ENCODE measurements at places on chromosomes 4 and X.

- H3K4me1 ChIP-seq, result peaks cover 4% of the 10 kb centered on the region
- H3K27ac ChIP-seq, result no peak overlapping the region
- no peak overlapping the region for H3K4me3 ChIP-seq
- no peaks in the 10 kb centered on the region for H3K36me3 ChIP-seq
- no peaks in the 10 kb centered on the region for H3K27me3 ChIP-seq
These were observed 12.8 kb upstream of the ELOVL6 start for GRCh38 chr4:110211007-110211769.

- no peaks in the 10 kb centered on the region for H3K36me3 ChIP-seq
- DNase-seq, result no peak
These were observed 1.4 kb downstream of the NDNF start for GRCh38 chr4:121070696-121071639.

DNA sequence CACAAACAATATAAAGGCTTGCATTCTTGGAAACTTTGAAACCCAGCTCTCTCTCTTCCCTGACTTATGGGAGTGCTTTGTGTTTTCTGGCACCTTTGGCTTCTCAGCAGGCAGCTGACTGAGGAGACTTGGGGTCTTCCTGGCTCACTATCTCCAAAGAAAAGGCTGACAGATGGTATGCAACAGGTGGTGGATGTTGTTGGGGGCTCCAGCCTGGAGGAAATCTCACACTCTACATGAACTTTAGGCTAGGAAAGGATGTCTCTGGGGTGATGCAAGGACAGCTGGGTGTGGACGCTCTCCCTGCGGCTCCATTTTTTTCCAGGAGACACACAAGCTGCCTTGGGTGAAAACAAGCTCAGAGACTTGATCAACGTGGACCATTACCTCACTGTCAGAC, 67.4 kb downstream of the DNAAF6 start:
- H3K36me3 ChIP-seq, result no peaks in the 10 kb centered on the region
- no peak overlapping the region for H3K27ac ChIP-seq
- no peak for DNase-seq
- H3K4me3 ChIP-seq, result no peak overlapping the region
- H3K27me3 ChIP-seq, result peaks cover 25% of the 10 kb centered on the region

DNA sequence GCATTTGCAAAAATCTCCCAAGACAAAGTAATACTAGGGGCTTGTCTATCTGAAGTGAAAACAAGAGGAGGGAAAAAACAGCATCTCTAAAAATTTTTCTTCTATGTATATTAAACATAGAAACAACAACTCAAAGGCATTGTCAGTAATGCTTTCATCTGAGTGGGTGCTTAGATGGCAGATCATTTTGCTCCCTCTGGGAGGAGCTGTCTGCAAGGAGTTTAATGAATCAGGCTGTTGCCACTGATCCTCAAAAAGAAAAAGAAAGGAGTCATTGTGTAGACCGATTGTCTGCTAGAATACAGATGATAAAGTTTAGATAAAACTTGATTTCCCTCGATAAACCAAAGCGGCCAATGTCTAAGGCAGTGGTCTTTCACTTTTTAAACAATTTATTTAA, 49.7 kb upstream of the KLHL8 start:
- H3K27ac ChIP-seq, result no peak overlapping the region
- H3K36me3 ChIP-seq, result no peaks in the 10 kb centered on the region
- no peak overlapping the region for H3K4me3 ChIP-seq
- DNase-seq, result no peak

DNA sequence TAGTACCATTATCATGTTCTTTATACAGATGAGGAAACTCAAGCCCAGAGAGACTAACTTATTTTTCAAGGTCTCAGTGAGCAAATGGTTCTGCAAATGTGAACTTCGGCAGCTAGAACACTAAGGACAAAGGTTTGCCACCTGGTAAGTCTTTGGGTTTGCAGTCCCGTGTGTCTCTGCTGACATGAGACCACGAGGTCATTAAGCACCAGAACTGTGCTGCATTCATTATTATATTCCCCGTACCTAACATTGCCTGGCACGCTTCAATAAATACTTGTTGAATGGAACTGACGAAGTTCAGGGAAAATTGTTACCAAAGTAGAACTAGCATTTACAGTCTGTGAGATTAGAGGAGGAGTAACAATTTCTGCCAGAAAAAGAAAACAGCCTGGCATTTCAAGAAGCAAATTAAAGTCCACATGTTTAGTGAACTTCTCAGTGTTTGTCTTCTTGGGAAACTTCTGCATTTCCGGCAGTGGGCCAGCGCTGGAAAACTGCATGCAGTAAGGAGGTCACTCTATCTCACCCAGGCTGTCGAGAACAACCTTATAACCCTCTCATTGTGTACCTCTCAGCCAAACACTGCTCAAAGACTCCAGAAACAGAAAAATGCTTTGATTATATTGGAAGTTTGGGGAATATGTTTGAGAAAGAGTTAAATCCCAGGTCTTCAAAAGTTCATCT, 67.4 kb upstream of the CPEB2 start:
- H3K36me3 ChIP-seq, result no peaks in the 10 kb centered on the region
- no peak overlapping the region for H3K4me3 ChIP-seq
- DNase-seq, result no peak
- H3K27me3 ChIP-seq, result peaks cover 49% of the 10 kb centered on the region
- H3K4me1 ChIP-seq, result no peaks in the 10 kb centered on the region

DNA sequence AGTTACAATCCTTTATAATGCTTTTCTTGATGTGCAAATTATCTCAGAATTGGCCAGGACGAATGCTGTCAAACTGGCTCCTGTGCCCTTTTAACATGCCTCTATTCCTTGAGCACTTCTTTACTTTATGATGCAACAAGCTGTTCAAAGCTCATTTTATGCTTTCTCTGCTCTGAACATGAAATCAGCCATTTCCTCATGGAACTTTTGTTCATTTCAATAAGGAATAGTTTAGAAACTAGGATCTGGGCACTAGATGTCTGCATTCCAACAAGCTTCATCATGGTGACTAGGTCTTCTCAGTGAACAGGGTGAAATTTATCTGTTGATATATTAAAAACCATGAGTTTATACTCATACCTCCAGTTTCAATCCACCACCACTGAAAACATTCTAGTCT, 87.3 kb upstream of the TEX13A start:
- peaks cover 6% of the 10 kb centered on the region for H3K27me3 ChIP-seq
- H3K4me3 ChIP-seq, result no peak overlapping the region
- no peaks in the 10 kb centered on the region for H3K4me1 ChIP-seq
- no peak overlapping the region for H3K27ac ChIP-seq

DNA sequence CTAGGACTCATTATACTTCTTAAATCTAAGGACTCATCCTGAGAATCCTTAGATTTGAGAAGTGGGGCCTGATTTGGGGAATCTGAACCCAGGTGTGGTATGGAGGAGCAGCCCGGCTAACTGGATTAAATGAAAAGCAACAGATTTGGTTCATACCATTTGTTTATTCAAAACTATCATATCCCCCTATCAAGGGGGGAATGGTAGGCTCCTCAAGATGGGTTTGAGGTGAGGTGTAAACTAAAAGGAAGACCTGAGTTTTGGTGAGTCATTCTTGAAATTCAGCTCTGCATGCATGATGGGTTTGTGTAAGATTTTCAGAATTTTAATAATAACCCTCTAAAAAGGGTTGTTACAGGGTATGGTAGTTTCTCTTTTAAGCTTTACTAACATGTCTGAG, 53.4 kb downstream of the CASP6 start:
- H3K27ac ChIP-seq, result no peak overlapping the region
- peaks cover 12% of the 10 kb centered on the region for H3K4me1 ChIP-seq
- no peaks in the 10 kb centered on the region for H3K27me3 ChIP-seq
- peaks cover 14% of the 10 kb centered on the region for H3K36me3 ChIP-seq
- H3K4me3 ChIP-seq, result no peak overlapping the region
- no peak for DNase-seq

- no peaks in the 10 kb centered on the region for H3K27me3 ChIP-seq
- H3K27ac ChIP-seq, result no peak overlapping the region
- peaks cover 2% of the 10 kb centered on the region for H3K4me1 ChIP-seq
- no peaks in the 10 kb centered on the region for H3K36me3 ChIP-seq
- no peak overlapping the region for H3K4me3 ChIP-seq
These were observed 44.9 kb downstream of the GATB start for GRCh38 chr4:151715881-151716280.

GRCh38 chr4:37224854-37225253, 19.7 kb upstream of the NWD2 start:
- H3K27me3 ChIP-seq, result no peaks in the 10 kb centered on the region
- no peak overlapping the region for H3K4me3 ChIP-seq
- no peak for DNase-seq

GRCh38 chrX:30814978-30815377, 74.1 kb downstream of the TAB3 start:
- no peak overlapping the region for H3K4me3 ChIP-seq
- no peak for DNase-seq
- no peaks in the 10 kb centered on the region for H3K4me1 ChIP-seq
- no peaks in the 10 kb centered on the region for H3K36me3 ChIP-seq
- no peak overlapping the region for H3K27ac ChIP-seq

DNA sequence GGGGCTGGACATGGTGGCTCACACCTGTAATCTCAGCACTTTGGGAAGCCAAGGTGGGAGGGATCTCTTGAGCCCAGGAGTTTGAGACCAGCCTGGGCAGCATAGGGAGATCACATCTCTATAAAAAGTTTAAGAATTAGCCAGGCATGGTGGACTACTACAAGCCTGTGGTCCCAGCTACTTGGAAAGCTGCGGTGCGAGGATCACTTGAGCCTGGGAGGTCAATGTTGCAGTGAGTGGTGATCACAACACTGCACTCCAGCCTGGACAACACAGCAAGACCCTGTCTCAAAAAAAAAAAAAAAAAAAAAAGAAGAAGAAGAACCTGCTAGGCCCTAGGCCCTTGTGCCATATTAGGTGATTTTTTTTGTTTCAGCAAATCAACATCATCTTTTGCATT, 12.2 kb downstream of the SRD5A3 start:
- peak overlapping the region; percentile 57 for H3K4me3 ChIP-seq
- no peaks in the 10 kb centered on the region for H3K27me3 ChIP-seq
- peak overlapping the region; percentile 82 for H3K27ac ChIP-seq
- peaks cover 6% of the 10 kb centered on the region for H3K36me3 ChIP-seq
- peaks cover 30% of the 10 kb centered on the region for H3K4me1 ChIP-seq

DNA sequence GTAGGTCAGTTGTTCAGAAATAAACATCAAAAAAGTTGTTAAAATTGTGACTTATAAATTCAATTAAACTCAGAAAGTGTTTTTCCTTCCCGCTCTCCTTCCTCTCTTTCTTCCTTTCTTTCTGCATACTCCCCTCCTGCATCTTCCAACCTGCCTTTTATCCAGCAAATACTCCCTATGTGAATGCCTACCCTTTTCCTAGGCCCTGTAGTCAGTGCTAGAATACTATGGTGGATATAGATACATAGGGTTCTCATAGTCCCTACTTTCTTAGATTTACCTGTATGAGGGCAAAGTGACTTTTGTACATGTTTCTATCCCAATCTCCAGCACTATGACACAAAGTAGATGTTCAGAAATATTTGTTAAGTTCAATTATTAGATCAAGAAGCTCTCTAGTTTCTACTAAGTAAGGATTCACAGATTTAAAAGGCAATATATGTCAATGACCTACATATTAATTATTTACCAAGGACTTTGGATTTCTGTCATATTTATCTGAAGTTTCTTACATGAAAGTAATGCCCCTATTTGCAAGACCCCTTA, 732 bp downstream of the SULT1E1 start:
- no peaks in the 10 kb centered on the region for H3K4me1 ChIP-seq
- H3K27me3 ChIP-seq, result no peaks in the 10 kb centered on the region
- no peaks in the 10 kb centered on the region for H3K36me3 ChIP-seq
- DNase-seq, result no peak

- H3K27ac ChIP-seq, result no peak overlapping the region
- DNase-seq, result no peak
- H3K4me1 ChIP-seq, result no peaks in the 10 kb centered on the region
These were observed 54.7 kb upstream of the MYOZ2 start for GRCh38 chr4:119080721-119081541.

GRCh38 chrX:24651783-24652182, 4.6 kb upstream of the PCYT1B start:
- H3K36me3 ChIP-seq, result no peaks in the 10 kb centered on the region
- no peak overlapping the region for H3K27ac ChIP-seq
- DNase-seq, result no peak
- H3K4me3 ChIP-seq, result no peak overlapping the region

DNA sequence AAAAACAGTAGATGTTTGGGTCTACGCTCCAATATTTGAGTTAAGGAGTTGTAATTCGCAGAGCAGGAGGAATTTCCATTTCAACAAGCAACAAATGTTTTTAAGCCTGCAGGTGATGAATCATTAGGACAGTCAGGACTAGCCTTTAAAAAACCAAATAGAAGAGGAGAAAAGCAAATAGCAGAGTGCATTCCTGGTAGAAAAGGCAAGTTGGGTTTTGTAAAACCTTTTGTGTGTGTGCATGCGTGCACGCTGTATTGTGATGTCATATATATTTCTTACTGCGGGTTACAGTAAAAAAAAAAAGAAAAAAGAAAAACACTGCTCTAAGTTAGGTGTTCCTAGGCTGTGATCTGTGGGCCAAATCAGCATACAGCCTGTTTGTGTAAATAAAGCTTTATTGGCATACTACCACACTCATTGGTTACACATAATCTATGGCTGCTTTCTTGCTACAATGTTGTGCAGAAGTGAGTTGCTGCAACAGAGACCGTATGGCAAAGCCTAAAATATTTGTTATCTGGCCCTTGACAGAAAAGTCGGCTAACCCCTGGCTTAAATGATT, 135.6 kb downstream of the MID1 start:
- H3K27ac ChIP-seq, result no peak overlapping the region
- no peaks in the 10 kb centered on the region for H3K4me1 ChIP-seq
- no peak for DNase-seq
- H3K36me3 ChIP-seq, result no peaks in the 10 kb centered on the region

DNA sequence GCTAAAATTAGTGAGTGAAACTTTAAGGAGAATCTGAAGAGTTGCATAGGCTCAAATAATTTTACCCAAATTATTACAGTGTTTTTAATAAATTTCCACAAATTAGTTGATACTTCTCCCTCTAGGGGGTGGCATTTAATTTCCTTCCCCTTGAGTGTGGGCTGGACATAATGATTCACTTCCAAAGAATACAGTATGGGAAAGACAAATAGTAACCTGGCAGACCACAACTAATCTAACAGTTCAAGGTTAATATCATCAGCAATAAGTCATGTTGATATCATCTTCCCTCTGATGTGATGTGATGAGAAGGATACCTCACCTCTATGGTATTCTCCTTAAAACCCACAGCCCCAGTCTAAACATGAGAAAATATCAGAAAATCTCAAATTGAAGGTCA, 15.5 kb downstream of the PFKFB1 start:
- H3K27me3 ChIP-seq, result peaks cover 5% of the 10 kb centered on the region
- H3K27ac ChIP-seq, result no peak overlapping the region
- H3K4me1 ChIP-seq, result no peaks in the 10 kb centered on the region
- no peaks in the 10 kb centered on the region for H3K36me3 ChIP-seq

- peaks cover 7% of the 10 kb centered on the region for H3K36me3 ChIP-seq
- H3K27ac ChIP-seq, result peak overlapping the region; percentile 90
- peak overlapping the region; percentile 100 for H3K4me3 ChIP-seq
- peaks cover 19% of the 10 kb centered on the region for H3K4me1 ChIP-seq
- no peak for DNase-seq
- H3K27me3 ChIP-seq, result no peaks in the 10 kb centered on the region
These were observed 468 bp downstream of the GLA start for GRCh38 chrX:101407167-101407747.
